ENCODE measurements at places on chromosomes 2 and 18.
A peak's percentile ranks its signal among the peaks of the same experiment; 100 is the strongest.

- no peak for DNase-seq
These were observed 47.7 kb downstream of the TTC21B start for GRCh38 chr2:165905854-165906253.

DNA sequence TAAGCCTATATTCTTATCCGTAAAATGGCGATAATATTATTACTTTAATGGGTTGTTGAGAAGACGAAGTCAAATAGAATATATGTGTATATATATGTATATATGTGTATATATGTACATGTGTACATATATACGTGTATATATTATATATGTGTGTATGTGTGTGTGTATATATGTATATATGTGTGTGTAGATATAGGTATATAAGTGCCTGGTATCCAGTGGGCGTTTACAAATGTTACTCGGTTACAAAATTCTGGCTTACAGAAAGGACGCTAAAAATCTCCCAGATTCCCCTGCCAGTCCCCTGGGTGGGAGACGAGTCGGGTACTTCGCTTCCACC, 295 bp upstream of the MTX2 start:
- DNase-seq = no peak

GRCh38 chr18:80238651-80239260, 8.6 kb downstream of the PARD6G start:
- DNase-seq = no peak

- no peak for DNase-seq
These were observed 85.7 kb downstream of the COPS8 start for GRCh38 chr2:237171396-237171795.

DNA sequence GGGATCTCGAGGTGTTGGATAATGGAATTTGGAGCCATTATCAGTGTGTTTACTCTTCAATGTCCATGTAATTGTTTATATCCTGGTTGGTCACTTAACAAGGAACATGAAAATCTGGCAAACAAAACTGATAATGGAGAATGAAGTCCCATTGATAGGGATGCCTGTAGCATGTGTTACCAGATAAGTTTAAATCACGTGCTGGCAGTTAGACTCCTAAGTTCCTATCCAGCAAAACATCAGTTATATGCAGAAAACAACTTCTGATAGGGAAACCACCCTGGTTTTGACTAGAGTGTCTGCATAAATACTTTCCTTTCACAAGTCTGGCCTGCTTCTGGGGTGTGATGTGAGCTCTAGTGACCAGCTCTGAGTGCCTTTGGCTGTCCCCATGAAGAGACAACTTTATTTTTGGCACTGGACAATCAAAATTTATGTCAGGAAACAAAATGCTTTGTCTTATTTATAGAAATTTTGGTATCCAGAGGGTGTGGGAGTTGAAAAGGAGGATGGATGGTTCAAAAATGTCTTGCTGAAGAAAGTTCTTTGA, 82.0 kb downstream of the FHOD3 start:
- DNase-seq = peak; percentile 34

DNA sequence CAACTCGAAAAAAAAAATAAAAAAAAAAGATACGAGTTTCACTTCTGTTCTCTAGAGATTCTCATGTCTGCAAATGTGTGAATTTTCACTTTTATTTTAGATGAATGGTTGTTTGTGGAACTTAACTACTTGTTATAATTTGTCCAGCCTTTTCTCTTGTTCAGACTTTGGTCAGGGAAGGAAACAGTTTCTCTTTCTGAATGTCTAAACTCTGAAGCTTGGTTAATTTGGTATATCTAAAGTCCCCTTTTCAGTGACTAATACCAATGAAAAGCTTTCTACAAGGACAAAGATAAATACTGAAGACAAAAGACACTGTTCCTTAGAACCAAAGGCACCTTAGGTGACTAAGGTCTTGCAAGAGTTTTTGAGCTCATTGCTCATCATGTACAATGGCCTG, 144.4 kb upstream of the PIEZO2 start:
- DNase-seq = no peak

DNA sequence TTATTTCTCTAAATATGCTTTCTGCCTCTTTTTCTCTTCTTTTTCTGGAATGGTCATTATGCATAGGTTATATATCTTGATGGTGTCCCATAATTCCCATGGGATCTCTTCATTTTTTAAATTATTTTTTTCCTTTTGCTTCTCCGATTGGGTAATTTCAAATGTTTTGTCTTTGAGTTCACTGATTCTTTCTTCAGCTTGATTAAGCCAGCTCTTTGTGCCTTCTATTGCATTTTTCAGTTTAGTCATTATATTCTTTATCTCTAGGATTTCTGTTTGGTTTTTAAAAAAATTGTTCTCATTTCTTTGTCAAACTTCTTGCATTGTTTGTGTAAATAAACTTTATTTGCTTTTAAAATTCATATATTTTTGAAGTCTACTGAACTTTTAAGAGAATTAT, 251.1 kb downstream of the INSIG2 start:
- DNase-seq = no peak

GRCh38 chr2:234001380-234002160, 48.9 kb upstream of the SPP2 start:
- DNase-seq = no peak

DNA sequence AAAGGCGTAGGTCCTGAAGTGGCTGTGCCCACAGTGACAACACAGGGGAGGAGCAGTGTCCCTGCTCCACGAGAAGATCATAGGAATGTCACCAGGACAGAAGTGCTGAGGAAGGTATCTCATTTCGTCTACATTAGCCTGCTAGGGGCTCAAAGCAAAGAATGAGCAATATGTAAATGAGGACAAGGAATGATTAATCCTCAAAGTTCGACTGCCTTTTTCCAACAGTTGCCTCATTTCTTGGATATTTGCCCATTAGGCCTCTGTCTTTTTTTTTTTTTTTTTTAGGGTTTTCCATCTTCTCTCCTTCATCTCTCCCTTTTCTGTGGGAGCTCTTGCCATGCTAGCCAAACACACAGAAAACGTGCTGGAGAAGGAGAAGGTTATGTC, 105.2 kb upstream of the ARHGAP28 start:
- DNase-seq = no peak

- no peak for DNase-seq
These were observed 8.7 kb downstream of the EPHA4 start for GRCh38 chr2:221563270-221563985.

DNA sequence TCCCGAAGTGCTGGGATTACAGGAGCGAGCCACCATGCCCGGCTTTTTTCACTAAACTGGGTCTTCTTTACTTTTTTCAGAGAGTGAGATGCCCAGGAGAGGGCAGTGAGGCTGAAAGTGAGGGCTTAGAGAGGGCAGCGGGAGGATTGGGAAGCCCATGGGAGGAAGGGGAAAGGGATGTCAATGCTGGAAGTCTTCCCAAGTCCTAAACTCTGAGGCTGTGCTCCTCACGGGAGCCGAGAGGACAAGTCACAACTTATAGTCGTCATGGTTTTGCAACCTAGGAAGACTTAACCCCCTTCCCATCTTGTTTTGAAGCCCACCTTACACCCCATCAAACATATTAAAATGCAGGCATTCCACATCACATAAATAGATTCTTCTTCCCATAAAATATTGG, 15.1 kb upstream of the MEP1B start:
- no peak for DNase-seq

- no peak for DNase-seq
These were observed 500.4 kb downstream of the GALR1 start for GRCh38 chr18:77750006-77750405.

- peak; percentile 25 for DNase-seq
These were observed 233.8 kb upstream of the SPRED2 start for GRCh38 chr2:65666156-65666725.

DNA sequence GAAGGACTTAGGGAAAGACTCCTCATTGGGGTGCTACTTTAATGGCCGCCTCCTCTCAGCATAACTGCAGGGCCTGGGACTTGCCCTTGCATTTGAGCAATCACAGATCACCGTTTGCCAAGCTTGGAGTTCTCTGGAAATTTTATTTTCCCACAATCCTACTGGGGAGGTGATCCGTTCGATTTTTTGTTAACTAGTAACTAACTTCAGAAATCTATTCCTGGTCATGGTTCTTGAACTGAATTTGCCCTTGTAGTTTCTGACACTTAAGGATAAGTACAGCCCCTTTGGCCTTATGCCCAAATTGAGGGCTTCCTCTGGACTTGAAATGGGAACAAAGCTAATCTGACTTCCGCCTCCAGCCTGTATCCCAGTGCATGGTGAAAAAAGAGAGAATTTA, 60.5 kb upstream of the ST3GAL5 start:
- peak; percentile 20 for DNase-seq

GRCh38 chr2:224449212-224450147, 47.6 kb upstream of the FAM124B start:
- DNase-seq = peak; percentile 80

DNA sequence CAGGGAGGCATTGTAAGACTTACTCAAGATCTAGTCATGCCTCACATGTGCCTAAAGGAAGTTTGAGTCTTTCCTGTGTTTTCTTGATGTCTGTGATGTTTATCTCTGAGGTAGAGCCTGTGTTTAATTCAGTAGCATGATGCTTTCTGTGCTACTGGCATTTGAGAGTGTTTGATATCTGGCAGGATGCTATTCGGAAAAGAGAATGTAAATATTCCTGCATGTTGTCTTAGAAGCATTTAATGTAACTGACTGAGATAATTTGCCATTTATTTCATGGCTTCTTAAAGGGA, 58.8 kb downstream of the GREB1L start:
- no peak for DNase-seq

DNA sequence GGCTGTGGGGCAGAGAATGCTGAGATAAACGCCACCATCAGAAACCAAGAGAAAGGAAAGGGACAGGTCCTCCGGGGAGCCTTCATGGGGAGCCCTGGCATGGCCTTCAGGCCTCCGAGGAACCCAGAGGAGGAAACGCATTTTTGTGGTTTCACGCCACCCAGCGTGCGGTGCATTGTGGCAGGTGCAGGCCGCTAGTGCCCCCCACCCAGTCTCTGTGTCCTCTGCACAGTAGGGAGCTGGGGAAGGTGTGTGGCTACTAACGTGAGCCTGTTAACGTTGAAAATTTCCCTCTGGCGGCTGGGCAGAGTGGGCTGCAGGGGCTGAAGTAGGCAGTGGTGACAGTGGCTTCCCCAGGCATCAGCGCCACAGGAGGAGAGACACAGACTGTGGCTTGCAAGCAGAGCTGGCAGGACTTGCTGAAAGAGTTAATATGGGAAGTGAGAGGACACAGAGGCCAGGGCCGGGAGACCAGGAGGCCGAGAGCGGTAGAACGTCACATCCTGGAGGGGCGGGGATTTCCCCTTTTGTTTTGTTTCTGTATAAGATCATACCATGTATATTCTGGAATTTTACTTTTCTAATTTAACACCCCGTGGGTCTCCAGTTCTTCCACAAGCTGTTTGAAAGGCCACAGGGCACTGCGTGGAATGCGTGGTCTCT, 166.9 kb downstream of the GBX2 start:
- no peak for DNase-seq

- no peak for DNase-seq
These were observed 227.3 kb upstream of the RAB12 start for GRCh38 chr18:8381821-8382459.

- DNase-seq = no peak
These were observed 829.2 kb upstream of the ACVR2A start for GRCh38 chr2:147015591-147015990.

- DNase-seq = no peak
These were observed 143.7 kb downstream of the MC4R start for GRCh38 chr18:60228609-60229595.

DNA sequence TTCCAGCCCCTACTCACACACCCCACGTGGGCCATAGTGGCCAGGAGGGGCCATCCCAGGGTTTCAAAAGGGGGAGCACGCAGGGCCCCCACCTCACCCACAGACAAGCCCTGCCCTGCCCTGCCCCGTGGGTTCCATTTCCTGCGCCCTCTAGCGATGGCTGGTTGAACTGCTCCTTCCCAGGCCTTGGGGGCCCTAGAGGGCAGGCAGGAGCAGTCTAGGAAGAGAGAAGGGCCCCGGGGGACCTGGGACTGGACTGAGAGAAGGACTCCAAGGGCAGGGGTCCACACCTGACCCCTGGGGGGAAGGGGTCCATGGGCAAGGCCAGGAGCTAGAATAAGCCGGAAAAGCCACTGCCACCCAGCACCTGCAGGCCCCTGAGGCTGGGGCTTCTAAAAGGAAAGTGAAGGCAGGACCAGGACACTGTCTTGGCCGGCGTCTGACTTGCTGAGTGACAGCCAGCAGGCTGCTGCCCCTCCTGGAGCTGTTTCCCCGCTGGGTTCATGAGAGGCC, 10.1 kb downstream of the CYP26B1 start:
- peak; percentile 68 for DNase-seq

- DNase-seq = peak; percentile 88
These were observed 62.0 kb downstream of the CACNB4 start for GRCh38 chr2:152036611-152037469.

DNA sequence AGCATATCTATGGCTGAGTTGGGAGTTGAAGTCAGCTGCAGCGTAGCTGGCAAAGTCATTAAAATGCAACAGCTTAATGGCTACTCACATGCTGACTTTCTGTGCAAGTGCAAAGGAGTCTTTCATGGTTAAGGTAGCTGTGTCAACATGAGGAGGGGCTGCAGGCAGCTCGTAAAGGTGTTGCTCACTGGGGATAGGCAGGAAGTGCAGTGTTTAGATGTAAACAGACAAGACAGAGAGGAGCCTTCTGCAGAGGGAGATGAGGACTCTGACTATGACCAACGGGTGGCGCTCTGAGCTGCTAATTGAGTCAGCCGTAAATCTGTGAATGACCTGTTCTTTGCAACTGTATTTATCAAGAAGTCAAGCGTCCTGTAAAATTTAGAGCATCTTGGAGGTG, 22.3 kb upstream of the CAVIN2 start:
- DNase-seq = no peak

GRCh38 chr18:11581286-11581685, 28.1 kb upstream of the SLC35G4 start:
- DNase-seq = no peak

DNA sequence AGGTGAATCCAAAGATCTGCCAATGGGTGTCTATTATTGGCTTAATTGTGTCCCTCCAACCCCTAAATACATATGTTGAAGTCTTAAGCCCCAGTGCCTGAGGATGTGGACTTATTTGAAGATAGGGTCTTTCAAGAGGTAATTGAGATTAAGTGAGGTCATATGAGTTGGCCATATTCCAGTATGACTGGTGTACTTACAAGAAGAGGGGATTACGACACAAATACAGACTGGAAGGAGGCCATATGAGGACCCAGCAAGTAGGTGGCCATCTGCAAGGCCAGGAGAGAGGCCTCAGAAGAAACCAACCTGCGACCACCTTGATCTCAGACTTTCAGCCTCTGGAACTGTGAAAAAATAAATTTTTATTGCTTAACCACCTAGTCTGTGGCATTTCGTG, 121.1 kb upstream of the FN1 start:
- peak; percentile 16 for DNase-seq

DNA sequence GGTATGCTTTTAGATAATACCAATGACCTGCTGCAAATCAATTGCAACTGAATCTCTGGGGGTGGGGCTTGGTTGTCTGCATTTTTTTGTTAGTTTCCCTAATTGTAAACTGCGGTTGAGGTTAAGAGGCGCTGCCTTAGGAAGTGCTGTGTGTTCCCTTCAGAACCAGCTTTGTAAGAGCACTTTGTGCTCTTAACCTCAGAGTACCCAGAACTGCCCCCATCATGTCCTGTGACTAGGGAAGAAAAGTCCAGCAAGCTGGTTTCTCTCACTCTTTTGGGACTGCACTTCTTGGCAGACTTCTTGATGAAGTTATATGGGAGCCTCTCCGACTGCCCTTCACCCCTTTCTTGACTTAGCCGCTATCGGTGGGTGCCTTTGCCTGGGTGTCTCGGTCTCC, 245.5 kb upstream of the CXCR4 start:
- DNase-seq = no peak

Measured in hematopoietic multipotent progenitor cell treated with erythropoietin and hydrocortisone succinate and interleukin-3 and kit ligand, for 4 days (in vitro differentiated cells).